Stromal cell of bone marrow (primary cell): ENCODE measurements at places on chromosomes 3 and 15.

- DNase-seq: no peak
These were observed 62.9 kb upstream of the ACAN start for GRCh38 chr15:88740356-88740755.

DNA sequence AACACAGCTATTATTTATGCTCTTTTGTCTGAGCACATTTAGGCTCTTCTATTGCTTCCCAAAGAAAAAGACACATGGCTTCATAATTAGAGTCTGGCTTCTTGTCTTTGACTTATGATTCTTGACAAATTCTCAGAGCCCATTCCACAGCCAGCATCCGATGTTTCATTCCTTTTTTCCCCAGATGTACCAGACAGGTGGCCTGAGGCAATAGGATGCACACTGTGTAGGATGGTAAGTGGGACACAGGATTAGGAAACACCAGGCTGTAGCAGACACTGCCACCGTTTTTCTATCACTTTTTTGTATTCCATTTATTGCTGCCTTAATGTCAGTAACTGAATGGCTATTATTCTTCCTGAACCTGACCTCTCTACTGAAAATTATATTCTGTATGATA is 188.9 kb upstream of the CDIN1 start:
- DNase-seq: no peak

GRCh38 chr3:31925271-31925630 is 55.8 kb downstream of the OSBPL10 start:
- no peak for DNase-seq

DNA sequence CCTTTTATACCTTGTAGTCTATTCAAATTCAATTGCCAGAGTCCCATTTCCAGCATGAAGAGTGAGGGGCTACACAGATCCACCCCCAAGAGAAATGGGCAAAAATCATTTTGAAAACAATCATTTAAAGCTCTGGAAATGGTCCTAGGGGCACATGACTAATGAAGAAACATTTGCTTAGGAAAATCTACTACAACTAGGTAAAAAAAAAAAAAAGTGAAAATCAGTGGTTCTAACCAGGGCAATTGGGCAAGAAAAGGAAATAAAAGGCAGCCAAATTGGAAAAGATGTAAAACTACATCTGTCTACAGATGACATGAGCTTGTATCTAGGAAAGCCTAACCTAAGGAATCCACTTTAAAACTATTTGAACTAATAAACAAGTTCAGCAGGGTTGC is 9.4 kb downstream of the IMPG2 start:
- peak; percentile 14 for DNase-seq

GRCh38 chr15:73318463-73319351 is 50.1 kb downstream of the HCN4 start:
- DNase-seq: no peak

- DNase-seq: no peak
These were observed 351.4 kb upstream of the KCNMB2 start for GRCh38 chr3:178184833-178185232.

DNA sequence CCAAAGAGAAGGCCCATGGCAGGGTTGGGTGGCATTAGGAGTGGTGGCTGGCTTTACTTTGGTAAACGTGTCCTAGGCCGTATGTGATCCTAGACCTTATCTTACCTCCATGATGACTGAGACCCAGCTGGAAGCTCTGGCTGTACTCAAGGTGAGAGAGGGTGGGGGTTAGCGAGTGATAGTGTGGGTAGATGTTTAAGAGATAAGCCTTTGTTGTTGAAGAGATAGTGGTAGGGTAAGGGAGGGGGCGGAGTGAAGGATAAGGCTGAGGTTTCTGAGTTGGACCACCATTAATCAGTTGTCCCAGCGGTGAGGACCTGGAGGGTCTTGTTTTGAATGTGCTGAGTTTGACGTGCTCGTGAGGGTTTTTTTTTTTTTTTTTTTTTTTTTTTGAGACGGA is 61.5 kb upstream of the ULK4 start:
- no peak for DNase-seq

DNA sequence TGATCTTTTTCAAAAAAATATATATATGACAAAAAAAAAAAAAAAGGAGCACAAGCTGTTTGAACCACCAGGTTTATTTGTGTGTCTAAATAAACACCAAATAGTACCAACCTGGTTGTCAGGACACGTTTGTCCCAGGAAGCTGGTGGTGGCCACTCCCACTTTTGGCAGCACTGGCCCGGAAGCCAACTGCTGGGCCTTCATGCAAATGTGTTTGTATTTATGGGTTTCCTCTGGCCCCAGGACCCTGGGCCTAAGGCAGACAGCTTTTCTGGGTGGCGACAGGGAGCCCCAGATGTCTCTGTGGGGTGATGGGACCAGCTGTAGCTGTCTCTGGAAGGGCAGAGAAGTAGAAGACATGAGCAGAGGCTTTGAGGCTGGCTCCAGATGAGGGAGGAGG is 31.6 kb downstream of the PRKCD start:
- DNase-seq: no peak

DNA sequence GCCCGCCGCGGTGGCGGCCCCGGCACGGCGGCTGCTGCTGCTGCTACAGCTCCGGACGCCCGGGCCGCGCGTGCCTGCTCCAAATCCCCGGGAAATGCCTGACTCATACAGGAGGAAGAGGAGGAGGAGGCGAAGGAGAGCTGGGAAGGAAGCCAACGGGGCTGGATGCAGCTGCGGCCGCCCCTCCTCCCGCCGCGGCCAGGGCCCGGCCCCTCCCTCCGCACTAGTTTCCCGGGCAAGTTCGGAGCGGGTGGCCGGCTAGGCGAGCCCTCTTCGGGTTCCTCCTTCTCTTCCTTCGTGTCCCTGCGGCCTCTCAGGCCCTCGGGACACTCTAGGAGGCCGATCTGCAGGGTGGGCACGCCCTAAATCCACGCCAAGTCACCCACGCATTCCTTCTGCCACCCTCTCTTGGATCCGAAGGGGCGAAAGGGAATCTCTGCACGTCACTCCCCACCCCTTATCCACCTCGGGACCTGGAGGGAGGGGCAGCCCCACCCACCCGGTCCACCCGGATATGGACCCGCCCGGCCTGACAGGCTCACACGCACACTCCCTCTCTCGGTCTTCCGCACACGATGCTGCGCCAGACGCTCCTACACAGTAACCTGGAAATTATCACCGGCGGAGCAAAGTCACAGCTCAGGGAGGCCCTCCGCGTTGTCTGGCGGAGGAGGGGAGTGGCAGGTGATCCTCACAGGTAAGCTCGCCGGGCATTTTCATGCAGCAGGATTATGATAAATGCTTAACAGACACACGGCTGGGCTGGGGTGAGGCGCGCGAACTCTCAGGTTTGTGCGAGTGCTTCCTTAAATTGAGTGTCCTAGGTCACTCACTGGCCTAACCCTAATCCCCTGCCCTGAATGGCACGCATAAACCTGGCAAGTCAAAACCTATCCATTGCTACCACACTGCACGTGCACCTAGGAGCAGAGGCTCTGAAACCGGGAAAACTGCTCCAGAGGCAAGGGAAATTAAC is at the start of the genes OSBPL10 and ZNF860:
Gene OSBPL10 (minus strand): TSS at position 57 of the 976 bp plus-strand sequence. CDS start 83 bp downstream, outside the sequence.
Gene ZNF860 (plus strand): TSS at position 545 of the 976 bp plus-strand sequence. CDS start 7,330 bp downstream, outside the sequence.
- DNase-seq: peak; percentile 82

GRCh38 chr3:140432229-140432669 is 245.6 kb upstream of the TRIM42 start:
- no peak for DNase-seq

GRCh38 chr3:156236556-156237260 is 116.3 kb downstream of the KCNAB1 start:
- DNase-seq: no peak

DNA sequence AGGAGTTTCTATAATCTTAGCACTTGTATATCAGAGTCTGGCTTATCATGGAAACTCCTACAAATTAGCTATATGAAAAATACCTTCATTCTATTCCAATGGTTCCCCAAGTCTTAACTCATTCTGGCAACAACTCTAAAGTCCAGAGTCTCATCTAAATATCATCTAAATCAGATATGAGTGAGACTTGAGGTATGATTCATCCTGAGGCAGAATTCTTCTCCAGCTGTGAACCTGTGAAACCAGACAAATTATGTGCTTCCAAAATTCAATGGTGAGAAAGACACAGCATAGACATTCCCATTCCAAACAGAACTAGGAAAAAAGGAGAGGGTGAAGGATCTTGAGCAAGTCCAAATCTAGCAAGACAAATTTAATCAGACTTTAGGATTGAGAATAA is 138.8 kb downstream of the THRB start:
- DNase-seq: no peak

GRCh38 chr3:38149708-38150107 is 11.2 kb downstream of the MYD88 start:
- DNase-seq: no peak

- DNase-seq: no peak
These were observed 5.6 kb upstream of the SLC33A1 start for GRCh38 chr3:155859859-155860258.

DNA sequence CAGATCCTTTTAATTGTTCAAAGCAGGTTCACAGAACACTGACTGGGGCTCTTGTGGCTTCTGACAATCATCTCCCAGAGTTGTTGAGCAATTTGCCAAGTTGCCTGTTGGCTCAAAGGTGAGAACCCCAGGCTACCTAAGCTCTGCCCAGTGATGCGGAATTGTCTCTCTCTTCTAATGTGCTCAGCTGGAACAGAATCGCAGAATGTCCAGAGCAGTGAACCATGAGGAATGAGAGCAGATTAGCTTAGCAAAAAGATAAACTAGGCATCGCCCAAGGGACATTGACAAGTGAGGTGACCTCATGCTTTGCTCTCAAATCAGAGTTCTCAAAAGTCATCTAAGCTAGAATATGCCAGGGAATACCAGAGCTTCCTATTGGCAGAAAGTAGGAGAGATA is 148.1 kb downstream of the WDR76 start:
- DNase-seq: no peak

DNA sequence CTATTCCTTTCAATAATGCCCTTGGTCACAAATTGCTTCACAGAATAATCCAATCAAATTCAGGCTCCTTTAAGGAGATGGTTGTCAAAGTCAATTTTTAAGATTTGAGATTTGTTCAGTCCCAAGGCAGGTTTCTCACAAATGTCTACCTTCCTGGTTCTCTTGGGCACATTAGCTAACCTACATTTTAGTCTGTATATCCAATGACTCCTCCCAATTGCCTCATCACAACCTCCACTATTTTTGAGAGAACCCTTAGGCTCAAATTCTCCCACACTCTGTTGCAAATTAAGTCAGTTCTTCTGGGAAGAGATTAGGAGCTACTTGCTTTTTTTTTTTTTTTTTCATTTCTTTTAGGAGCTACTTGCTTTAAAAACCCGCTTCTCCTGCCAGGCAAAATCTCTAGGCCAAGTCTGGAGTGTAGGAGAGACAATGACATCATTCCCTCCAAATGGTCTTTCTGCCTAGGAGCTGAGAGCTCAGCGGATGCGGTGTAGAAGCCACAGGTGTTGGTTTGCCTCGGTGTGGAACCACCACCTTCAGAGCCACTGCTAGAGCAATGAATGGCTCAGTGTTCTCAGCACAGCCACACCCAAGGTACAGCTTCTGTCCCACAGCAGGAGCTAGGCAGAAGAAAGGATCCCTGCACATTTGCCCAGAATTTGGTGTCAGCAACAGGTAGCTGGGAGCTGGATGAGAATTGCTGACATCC is 10.0 kb upstream of the INO80 start:
- no peak for DNase-seq

- peak; percentile 6 for DNase-seq
These were observed 42.5 kb upstream of the NUDT16 start for GRCh38 chr3:131338948-131339640.

- no peak for DNase-seq
These were observed 70.5 kb downstream of the LRTM1 start for GRCh38 chr3:54857343-54857742.
